ENCODE measurements at places on chromosomes 3 and 15.

DNA sequence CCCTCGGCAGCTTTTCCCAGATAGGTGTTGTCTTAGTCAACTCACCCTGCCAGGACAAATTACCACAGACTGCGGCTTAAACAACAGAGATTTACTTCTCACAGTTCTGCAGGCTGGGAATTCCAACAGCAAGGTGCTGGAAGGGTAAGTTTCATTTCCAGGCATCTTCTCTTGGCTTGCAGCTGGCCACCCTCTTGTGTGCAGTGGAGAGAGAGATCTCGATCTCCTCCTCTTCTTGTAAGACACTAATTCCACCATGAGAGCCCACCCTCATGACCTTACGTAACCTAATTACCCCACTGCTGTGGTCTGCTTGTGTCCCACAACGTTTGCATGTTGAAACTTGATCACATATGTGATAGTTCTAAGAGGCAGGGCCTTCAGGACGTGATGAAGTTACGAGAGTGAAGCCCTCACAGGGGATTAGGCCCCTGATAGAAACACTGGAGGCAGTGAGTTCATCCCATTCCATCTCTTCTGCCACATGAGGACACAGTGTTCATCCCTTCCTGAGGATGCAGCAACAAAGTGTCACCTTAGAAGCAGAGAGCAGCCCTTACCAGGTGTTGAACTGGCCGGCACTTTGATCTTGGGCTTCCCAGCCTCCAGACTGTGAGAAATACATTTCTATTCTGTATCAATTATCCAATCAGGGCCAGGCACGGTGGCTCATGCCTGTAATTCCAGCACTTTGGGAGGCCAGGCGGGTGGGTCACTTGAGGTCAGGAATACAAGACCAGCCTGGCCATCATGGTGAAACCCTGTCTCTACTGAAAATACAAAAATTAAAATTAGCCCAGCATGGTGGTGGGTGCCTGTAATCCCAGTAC lies 247.7 kb downstream of the PLCL2 start:
- DNase-seq: no peak

DNA sequence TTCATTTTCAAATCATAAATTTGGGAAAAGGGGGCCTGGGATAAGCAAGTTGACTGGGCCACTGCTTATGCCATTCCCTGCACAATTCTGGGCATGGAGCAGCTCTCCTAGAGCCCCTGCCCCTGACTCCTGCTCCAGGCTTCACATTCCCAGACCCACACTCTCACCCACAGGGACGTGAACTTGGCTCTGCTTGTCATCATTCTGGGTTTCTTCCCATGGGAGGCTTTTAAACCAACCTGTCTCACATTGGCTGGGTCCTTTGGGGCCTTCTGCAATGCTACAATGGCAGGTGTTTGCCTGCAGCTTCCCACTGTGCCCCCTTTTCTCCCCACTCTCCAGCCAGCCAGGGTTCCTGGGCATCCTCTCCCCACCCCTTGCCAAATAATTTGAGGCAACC lies 49.1 kb downstream of the CYP19A1 start:
- no peak for DNase-seq

DNA sequence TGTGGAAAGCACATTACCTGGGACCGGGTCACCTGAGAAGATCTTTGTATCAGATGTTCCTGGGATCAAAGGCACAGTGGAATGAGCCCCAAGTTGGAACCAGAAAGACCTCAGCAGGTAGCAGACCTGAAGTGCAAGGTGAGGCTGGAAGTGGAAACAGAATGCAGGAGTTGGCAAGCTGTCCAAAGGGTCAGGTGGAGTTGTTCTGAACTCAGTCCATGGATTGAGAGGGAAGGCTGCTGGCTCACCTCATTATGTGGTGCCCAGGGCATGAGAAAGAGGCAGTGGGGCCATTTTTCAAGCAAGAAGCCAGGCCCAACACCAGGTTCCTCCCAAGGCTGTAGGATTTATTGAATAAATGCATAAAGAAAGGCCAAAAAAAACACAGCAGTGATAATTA lies 49.3 kb downstream of the TMEM266 start:
- no peak for DNase-seq

GRCh38 chr15:45242289-45242688 lies 9.7 kb upstream of the SLC28A2 start:
- no peak for DNase-seq

DNA sequence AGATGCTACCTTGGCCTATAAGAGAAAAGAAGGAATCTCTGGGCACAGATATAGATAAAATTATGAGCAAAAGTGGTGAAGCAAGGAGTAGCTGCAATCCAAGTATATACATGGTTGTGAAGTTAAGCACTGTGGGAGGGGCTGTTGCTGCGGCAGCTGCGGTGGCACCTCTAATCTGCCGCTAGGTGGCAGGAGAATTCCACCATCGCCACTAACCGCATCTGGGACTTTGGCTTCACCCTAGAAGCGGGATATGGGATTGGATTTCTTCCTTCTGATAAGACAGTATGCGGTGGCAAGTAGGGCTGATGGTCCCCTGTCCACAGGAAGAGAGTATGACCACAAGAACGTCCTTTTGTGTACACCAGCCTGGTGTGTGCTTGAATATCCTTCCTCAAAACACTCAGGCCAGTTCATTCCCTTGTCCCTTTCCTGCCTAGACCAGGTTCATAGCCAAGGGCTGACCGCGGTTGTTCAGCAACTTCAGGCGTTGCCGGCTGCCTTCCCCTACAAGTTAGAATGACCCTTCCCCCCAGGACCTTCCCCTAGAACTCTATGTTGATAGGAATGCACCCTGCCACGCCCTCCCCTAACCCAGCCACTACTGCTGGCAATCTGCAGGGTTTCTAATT lies 5.1 kb downstream of the MAGEL2 start:
- no peak for DNase-seq

GRCh38 chr3:150005243-150006112 lies 34.8 kb upstream of the PFN2 start:
- no peak for DNase-seq

- DNase-seq: no peak
Observed at GRCh38 chr15:38547255-38547997, 17.2 kb downstream of the RASGRP1 start.

GRCh38 chr3:149391960-149392359 lies 14.5 kb upstream of the TM4SF1 start:
- no peak for DNase-seq

GRCh38 chr3:13750215-13750614 lies 129.7 kb downstream of the WNT7A start:
- DNase-seq: no peak

GRCh38 chr3:64340641-64341101 lies 115.4 kb upstream of the PRICKLE2 start:
- no peak for DNase-seq

- DNase-seq: no peak
Observed at GRCh38 chr15:70151462-70151861, 53.7 kb upstream of the TLE3 start.

- DNase-seq: no peak
Observed at GRCh38 chr15:34769711-34770110, 14.9 kb upstream of the GJD2 start.

- DNase-seq: no peak
Observed at GRCh38 chr3:53155760-53156159, 5.2 kb upstream of the PRKCD start.

DNA sequence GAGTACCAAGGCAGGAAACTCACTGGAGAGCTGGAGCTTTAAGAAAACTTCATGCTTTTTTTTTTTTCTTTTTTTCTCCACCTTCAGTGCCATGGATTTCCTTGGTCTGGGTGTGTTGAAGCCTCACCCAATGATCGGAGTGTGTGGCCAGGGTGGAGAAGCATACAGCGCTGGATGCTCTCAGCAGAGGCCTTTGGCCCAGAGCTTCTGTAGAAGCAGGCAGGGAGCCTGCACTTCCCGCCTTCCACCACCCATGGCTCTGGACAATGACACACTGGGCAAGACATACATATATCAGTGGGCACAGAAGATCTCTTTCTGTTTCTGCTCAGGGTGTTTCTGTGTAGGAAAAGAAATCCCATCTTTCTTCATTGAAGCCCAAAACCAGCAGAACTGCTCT lies 55.8 kb upstream of the ACAD9 start:
- no peak for DNase-seq

DNA sequence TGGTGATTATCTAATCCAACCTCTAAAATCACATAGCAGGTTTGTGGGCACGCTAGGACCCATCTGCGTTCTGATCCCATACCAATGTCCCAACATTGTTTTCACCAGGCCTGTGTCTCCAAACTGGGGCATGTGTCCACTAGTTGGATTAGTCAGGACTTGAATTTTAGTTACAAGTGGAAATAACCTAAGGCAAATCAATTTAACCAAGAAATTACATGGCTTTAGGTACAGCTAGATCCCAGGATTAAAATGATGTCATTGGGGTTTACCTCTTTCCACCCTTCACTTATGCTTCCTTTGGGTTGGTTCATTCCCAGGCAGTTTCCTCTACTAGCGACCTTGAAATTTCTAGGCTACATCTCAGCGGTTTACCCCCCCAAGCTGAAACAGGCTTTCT lies 47.2 kb upstream of the PXYLP1 start:
- no peak for DNase-seq

DNA sequence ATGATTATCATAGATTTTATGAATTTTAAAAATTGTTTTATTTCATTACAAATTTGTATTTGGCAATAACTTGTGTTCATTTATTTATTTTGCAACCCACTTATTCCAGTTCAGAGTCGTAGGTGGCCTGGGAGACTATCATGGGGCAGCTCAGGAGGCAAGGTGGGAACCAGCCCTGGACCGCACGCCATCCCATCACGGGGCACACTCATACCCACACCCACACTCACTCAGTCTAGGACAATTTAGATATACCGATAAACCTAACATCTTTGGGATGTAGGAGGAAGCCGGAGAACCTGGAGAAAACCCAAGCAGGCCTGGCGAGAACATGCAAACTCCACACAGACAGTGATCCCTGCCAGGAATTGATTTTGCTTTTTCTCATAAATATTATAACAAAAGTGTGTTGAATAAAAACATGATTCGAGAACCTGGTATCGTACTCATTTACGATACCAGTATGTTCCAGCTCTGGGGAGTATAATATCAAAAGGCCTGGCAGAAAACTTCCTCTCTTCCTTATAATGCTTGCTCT lies 205.3 kb downstream of the NFKBIZ start:
- DNase-seq: no peak

DNA sequence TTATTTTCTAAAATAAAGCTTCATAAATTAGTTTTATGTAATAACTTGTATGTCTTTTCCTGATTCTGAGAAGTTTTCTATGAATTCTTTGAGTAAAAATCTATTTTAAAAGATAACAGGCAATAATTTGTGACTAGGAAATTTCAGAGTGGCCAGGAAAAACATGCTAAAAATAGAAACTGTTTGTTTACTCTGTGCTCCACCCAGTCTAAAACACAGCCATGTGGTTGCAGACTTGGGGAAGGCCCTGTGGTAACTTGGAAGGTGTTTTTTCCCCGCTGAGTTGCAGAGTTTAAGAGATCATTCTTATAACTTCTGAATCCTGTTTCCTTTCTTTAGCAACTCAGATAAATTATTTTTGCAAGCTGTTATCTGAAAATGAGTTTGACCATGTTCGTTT lies 21.9 kb downstream of the PLCL2 start:
- no peak for DNase-seq

GRCh38 chr15:82554351-82554750 lies 14.1 kb upstream of the RPS17 start:
- no peak for DNase-seq

DNA sequence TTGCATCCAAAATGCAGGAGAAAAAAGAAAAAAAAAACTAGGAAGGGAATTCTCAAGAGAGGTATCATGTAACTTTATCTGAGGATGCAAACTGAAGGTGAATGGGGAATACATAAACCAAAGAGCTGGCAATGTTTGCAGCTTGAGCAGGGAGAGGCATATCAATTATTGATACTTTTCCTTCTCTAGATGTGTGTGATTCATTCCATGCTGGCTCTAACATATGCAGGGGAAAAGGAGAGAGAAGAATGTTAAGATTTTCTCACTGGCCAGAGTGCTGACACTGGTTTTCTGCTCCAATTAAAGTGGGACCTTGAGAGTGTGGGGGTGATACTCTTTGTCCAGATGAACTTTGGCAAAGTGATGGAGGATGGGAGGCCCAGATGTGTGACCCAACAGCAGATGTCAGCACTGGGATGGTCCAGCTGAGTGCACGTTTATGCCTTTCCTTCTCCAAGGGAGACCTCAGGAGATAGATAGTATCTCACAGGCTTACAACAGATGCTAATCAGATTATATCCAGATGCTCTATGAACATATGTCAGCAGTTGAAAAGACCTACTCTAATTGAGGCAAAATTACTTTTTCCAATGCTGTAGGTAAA lies 50.0 kb upstream of the PSMD6 start:
- no peak for DNase-seq

- DNase-seq: no peak
Observed at GRCh38 chr3:155504682-155505081, 211.2 kb upstream of the STRIT1 start.

- no peak for DNase-seq
Observed at GRCh38 chr3:172217877-172218276, 178.5 kb downstream of the FNDC3B start.

DNA sequence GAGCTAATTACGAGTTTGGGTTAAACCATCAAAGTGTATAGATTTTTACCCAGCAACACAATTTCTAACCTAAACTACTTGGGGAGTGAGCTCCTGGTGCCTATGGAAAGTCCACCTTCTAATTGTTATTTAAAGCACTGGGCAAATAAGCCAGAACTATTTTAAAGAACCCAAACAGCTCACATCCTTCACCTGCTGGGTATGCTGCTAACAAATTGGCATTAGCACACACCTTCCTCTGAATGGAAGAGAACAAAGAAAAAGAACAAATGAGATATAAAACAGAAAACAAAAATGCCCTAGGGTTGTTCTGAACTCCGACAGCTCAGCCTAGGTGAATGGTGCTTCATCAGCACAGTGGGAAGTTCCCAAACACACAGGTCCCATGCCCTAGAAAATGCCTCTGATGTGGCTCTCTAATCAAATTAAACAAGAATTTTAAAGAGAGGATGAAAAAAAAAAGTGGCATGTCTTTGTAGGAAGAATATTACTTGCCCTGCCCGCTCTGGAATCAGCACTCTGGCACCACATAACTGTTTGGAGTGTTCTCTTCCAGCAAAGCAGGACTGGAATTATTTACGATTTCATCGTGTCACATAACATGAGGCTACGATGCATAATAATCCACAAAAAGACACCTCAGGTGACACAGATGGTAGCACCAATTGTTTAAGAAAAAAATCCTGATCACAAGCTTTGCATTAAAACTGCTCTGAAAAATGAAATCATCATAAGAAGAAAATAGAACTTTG lies 334.4 kb downstream of the GBE1 start:
- no peak for DNase-seq

DNA sequence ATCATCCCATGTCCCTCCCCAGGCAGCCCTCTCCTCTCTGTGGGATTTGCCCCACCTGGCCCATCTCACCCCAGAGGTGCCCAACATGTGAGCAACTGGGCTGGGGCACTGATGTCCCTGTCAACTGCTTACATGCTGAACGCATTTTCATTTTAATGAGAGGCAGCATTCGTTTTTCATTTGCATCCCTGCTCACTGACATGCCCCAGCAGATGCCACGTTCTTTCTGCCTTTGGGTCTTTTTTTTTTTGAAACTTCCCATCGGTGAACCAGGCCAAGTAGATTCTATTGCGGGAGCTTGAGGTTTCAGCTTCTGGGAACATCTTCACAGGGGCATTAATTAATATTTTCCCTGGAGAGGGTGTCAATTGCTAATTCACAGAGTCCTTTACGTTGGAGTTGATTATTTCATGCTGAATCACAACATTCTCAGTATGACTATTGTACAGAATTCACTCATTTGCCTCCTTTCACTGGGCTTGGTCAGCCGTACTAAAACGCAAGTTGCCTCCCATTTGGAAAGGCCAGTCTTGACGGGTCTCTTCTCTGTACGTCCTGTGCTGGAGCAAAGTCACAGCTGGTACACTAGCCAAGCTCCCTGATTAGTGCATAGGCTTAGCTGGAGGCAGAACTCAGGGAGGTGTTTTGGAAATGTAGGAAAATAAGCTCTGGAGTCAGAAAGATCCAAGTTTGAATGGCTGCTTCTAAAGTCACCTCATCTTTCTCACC lies 69.8 kb downstream of the CHRNA7 start:
- DNase-seq: no peak

All from activated CD8-positive, alpha-beta memory T cell treated with anti-CD3 and anti-CD28 coated beads for 1 hour (primary cell).